ENCODE measurements at places on chromosomes 6 and 20. TPM values are rescaled to one million over a fixed set of nuclear protein-coding genes. Genes with fewer than 3 reads are reported as not detected.
A peak's percentile ranks its signal among the peaks of the same experiment; 100 is the strongest.

DNA sequence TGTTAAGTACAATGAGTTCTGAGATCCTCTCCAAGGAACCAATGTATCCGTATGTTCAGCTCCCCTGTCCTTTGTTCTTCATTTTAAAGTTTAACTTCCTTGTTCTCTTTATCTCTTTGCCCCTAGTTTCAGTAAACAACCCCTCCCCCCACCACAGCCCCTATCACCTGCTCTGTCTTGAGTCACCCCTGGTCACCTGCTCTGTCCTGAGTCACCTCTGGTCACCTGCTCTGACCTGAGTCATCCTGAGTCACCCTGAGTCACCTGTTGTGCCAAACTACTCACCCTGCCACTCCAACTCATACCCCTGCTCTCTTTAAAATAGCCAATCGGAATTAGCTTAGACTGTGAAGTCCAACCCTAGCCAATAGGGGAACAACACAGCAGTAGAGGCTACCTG is 288.7 kb upstream of the CDYL start:
- no peak for DNase-seq

DNA sequence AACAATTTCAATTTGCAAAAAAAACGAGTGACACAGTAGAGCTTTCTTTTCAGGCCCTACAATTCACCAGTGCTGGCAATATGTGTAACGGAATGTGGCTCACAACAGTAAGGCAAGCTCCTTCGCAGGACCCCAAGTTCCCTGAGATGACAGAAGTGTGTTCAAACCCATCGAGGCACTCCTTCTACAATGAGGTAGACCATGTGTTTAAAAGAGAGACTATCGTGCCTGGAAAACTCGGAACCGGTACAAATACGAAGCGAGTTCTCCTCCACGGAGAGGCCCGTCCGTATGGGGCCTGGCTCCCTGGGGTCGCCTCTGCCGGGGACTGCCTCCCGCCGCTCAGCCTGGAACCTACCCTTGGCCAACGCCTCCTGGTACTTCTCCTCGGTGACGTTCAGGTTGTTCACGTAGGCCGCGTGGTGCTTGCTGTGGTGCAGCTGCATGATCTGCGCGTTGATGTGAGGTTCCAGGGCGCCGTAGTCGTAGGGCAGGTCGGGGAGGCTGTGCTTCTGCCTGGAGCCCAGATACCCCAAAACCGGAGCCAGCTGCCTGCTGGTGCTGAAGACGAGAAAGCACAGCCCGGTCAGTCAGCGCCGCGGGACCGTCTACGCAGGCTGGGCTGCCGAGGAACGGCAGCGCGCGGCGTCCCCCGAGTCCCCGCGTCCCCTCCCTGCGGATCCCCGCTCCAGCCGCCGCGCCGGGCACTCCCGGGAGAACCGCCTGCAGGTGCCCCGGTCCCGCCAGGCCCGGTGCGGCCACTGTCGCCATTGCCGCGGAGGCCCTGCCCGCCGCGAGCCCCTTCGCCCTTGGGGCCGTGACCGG is 526 bp downstream of the SOD2 start:
- DNase-seq, result peak; percentile 46

- no peak for DNase-seq
Observed at GRCh38 chr20:2195614-2196013, 94.0 kb downstream of the STK35 start.

The HLA-DOA gene
- total RNA-seq, result 0.48 TPM
